ENCODE measurements at places on chromosomes 2 and 18.

DNA sequence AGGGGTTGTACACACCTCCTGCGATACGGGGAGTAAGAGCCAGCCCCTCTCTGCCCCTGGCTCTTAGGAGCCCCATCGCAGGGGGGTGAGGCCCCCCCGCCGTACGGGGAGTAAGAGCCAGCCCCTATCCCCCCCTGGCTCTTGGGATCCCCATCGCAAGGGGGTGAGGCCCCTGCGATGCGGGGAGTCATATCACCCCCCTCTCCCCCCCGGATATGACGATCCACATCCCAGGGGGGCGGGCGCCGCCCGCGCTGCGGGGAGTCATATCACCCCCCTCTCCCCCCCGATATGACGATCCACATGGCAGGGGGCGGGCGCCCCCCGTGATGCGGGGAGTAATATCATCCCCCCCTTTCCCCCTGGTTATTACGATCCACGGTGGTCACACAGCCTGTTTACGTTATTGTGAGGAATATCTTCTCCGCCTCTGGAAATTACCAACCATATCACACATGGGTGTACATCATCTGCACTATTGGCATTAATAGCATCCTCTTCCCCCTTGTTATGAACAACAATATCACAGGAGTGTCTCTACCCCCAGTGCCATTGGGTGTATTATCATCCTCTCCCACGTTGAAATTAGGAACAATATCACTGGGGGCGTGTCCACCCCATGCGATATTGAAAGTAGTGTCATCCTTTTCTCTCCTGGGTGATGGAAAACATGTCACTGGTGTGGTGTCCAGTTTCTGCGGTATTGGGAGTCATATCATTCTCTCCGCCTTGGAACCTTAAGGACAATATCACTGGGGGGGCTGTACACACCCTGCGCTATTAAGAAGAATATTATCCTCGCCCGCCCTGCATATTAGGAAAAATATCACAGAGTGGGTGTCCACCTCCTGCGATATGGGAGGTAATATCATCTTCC, 24.7 kb upstream of the NAGK start:
- no peak for DNase-seq

DNA sequence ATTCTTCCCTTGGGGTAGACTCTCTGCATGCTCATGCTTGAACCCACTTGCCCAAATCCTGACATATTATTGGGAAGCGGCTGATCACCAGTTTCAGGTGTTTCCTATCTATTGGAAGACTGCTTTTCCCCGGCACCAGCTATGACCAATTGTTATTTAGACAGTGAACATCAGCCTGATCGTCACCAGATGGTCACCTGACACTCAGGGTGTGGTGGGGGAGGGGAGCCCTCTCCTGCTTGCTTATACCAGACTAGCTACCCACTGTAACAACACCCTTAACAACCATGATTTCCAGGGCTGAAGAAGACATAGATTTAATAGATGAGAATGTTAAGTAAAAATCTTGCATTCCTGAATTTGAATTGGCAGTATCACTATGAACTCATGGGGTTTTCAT, 44.3 kb downstream of the RBM43 start:
- no peak for DNase-seq

DNA sequence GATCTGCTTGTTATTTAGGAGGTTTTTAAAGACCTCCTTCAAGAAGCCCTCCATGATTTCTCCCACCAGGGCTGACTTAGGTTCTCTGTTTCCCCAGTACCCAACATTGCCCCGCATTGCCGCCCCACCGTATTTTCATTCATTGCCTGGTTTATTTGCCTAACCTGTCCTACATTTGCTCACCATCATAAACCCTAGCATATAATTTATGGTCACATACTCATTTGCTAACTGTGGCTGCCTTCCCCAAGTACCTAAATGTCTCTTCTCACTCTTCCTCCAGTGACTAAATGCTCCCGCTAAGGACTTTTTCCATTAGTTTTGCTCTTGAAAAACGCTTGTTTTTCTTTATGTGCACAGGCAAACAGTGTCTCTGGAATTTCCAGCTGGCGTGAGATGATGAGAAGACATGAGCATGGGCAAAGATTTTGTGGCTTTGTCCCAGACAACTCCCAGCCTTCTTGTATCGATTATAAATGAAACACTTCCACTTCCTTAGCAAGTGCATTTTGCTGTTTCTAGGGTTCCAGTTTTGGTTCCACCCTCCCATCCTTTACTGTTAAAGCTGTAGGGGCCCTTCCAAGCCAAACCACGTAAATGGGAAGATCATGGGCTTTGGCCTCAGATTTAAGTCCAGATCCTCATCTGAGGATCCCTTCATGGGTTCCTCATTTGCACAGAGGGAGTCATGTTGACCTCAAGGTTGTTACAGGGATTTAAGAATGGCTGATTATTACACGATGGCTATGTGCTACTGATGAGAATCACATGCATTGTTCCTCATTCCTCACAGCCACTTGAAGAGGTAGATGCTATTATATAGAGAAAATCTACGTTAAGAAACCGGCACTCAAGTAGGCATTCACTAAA, 21.0 kb upstream of the ARMC9 start:
- DNase-seq, result no peak

DNA sequence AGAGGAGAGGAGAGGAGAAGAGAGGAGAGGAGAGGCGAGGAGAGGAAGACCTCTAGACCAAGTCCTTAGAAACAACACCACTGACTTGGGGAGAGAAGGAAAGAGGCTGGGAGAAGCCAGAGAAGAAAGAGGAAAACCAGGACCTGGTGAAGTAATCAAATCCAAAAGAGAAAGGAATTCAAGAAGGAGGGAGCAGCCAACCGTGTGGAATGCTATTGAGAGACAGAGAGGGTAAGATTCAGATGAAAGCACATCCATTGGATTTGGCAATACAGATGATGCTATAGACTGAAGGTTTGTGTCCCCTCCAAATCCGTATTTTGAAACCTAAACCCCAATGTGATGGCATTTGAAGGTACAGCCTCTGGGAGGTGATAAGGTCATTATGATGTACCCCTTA, 50.7 kb downstream of the GALNT14 start:
- no peak for DNase-seq

DNA sequence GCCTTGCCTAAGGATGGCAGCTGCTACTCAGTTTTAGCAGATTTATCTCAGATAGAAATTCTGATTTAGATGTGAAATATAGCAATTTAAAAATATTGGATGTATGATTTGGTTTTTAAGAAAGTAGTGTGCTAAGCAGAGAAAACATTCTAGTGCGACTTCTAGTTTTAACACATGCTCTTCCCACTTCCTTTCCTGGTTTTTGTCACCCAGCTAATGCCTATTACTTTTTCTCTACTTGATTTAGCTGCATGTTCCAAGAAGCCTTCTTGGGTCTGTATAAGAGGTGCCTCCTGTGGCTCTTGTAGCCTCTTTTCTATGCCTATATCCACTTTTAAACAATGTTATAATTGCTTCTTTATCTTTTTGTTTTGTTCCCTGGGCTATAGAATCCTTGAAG, 53.0 kb downstream of the GPD2 start:
- no peak for DNase-seq

DNA sequence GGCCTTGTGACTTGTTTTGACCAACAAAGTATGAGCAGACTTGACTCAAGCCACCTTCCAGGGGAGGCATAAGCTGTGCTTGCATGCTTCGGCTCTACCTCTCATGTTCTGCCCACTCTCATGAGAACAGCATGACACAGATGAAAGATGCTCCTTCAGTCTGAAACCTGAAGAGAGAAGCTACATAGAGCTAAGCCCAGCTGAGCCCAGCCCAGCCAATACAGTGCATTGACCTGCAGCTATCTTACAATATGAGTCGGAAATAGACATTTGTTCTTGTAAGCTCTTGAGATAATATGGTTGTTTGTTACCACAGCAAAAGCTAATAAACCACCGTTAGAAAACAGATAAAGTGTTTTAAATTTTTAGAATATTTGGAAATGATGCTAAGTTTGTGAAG, 426.7 kb upstream of the PKDCC start:
- DNase-seq, result no peak

DNA sequence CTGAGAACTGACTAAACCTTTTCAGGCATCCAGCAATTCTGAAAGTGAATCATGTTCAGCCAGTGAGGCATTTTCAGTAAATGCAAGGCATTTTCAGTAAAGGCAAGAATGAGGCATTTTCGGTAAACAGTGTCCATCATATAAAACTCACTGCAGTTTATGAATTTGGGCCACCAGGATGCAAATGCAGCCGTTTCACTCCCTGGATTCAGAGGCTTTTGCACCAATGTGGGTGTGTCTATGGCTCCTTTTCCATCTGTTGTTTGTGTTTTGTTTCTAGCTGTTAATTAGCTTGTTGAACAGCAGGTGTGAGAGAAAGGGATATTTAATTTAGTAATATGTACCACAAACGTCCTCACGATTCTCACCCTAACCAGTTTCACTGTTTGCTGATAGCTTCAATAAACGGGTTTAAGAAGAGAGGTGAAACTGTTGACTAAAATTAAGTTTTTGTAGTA, 116.3 kb upstream of the PGAP1 start:
- DNase-seq, result no peak

DNA sequence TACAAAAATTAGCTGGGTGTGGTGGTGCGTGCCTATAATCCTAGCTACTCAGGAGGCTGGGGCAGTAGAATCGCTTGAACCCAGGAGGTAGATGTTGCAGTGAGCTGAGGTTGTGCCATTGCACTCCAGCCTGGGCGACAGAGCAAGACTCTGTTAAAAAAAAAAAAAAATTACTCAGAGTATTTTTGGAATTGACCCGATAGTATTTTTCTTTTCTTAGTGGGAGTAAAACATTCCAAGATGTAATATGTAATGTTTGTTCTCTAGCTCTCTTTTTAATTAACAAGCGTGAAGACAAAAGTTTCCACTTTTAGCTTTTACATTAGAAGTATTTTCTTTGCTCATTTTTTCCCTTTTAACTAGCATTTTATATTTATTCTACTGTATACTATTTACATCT, 12.0 kb upstream of the TMEM18 start:
- DNase-seq, result no peak

- DNase-seq, result no peak
Observed at GRCh38 chr2:19187323-19188020, 171.0 kb downstream of the OSR1 start.

GRCh38 chr2:175523001-175523400, 341.5 kb upstream of the ATP5MC3 start:
- no peak for DNase-seq

- DNase-seq, result no peak
Observed at GRCh38 chr2:79874015-79874414, 361.2 kb downstream of the CTNNA2 start.
